H1 (cell line): ENCODE measurements at places on chromosomes 2 and 18. TPM values are rescaled to one million over a fixed set of nuclear protein-coding genes. Genes with fewer than 3 reads are reported as not detected.

The POTEJ gene
- 0.08 TPM in 1 of 2 replicates, not detected in the other for polyA plus RNA-seq

The SCN3A gene
- 0.02 TPM in 1 of 2 replicates, not detected in the other for polyA plus RNA-seq

- H3K36me3 ChIP-seq = no peaks in the 10 kb centered on the region
- no peak overlapping the region for H3K27ac ChIP-seq
- no peaks in the 10 kb centered on the region for H3K27me3 ChIP-seq
Observed at GRCh38 chr2:226583715-226584114, 215.9 kb downstream of the IRS1 start.

DNA sequence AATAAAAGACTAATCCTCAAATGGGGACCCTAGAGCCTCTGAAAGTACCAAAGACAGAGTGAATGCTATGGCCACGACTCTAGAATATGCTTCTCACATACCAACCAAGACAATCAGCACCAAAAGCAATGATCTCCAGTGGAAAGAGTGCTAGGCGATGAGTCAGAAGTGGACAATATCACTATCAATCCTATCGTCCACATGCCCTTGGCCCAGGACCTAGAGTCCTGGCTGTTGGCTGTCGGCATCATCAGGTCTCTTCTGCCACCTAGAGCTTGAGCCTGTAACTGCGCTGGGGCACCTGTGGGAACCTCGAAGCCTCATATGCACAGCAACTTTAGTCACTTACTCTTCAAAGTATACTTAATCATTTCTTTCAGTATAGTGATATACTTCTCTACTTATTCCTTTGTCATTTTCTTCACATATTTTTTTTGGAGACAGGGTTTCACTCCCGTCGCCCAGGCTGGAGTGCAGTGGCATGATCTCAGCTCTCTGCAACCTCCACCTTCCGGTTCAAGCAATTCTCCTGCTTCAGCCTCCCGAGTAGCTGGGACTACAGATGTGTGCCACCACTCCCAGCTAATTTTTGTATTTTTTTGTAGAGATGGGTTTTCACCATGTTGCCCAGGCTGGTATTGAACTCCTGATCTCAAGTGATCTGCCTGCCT is 29.7 kb downstream of the NOL10 start:
- DNase-seq = no peak
- H3K4me1 ChIP-seq = no peaks in the 10 kb centered on the region
- H3K27me3 ChIP-seq = no peaks in the 10 kb centered on the region
- no peak overlapping the region for H3K27ac ChIP-seq

DNA sequence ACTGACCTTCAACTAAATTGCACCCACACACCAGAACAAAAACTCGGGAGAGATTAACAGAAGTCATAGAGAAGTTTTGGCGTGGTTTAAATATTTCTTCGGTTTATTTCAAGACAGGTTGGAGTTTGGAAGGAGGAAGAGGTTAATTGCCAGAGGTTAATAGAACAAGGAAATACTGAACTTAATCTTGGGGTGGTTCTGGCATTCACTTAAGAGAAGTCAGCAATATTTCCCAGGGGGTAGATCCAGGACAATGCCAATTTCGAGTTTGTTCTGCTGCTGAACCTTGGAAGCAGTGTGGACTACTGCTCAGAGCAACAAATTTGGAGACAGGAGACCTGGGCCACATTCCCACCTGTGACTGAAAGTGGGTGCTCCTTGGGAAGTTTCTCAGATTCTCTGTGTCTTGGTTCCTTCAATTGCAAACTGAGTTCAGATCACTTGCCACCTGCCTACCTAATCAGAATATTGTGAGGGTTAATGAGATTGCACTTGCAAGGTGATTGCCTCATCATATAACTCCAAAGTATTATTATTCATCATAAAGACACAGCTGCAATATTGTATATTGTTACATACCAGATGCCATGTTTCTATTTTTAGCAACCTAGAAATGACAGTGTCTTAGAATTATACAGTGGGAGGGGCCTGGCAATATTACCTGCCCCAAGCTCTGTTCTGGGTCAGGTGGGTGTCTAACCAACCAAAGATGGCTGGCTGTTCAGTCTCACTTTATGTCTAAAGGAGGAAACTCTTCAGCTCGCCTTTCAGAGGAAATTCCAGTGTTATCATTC is 217.4 kb downstream of the CDCA7 start:
- H3K27ac ChIP-seq = no peak overlapping the region
- H3K4me1 ChIP-seq = peaks cover 9% of the 10 kb centered on the region; the same call in 1 of the 2 replicates
- DNase-seq = no peak
- no peaks in the 10 kb centered on the region for H3K36me3 ChIP-seq
